BE2C (cell line): ENCODE measurements at places on chromosomes 13 and 19.

- peak; percentile 28 for DNase-seq
Measured at GRCh38 chr13:98155475-98156109, 12.7 kb downstream of the FARP1 start.

DNA sequence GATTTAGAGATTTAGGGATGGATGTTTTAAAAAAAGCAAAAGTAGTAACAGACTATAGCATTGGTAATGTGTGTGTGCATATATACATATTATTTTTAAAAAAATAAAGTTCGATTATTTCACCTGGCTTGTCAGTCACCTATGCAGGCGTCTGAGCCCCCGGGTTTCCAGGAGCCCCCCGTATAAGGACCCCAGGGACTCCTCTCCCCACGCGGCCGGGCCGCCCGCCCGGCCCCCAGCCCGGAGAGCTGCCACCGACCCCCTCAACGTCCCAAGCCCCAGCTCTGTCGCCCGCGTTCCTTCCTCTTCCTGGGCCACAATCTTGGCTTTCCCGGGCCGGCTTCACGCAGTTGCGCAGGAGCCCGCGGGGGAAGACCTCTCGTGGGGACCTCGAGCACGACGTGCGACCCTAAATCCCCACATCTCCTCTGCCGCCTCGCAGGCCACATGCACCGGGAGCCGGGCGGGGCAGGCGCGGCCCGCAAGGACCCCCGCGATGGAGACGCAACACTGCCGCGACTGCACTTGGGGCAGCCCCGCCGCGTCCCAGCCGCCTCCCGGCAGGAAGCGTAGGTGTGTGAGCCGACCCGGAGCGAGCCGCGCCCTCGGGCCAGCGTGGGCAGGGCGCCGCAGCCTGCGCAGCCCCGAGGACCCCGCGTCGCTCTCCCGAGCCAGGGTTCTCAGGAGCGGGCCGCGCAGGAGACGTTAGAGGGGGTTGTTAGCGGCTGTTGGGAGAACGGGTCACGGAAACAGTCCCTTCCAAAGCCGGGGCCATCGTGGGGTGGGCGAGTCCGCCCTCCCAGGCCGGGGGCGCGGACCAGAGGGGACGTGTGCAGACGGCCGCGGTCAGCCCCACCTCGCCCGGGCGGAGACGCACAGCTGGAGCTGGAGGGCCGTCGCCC is 840 bp upstream of the CCNA1 start:
- DNase-seq, result no peak

DNA sequence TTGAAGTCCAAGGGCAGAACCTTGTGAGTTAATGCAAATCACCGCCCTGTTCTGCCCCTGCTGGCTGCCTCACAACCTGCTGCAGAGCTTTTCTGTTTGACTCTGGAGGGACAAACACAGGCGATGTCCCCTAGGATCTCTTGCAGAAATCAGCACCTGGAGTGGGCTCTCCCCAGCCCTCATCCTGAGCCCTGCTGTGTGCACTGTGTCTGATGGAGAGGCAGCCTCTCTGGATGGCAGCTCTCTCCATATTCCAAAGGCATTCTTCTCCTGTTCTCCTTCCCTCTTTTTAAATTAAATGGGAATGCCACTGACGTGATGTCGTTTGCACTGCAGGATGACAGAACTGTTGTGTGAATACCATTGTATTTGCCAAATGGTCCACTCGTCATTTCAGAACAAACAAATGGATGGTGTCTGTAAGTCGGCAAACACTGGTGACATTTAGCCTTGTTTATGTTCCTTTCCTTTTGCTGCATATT is 184.1 kb downstream of the ZNF536 start:
- DNase-seq, result no peak

GRCh38 chr13:101529422-101529821 is 76.9 kb downstream of the ITGBL1 start:
- no peak for DNase-seq

DNA sequence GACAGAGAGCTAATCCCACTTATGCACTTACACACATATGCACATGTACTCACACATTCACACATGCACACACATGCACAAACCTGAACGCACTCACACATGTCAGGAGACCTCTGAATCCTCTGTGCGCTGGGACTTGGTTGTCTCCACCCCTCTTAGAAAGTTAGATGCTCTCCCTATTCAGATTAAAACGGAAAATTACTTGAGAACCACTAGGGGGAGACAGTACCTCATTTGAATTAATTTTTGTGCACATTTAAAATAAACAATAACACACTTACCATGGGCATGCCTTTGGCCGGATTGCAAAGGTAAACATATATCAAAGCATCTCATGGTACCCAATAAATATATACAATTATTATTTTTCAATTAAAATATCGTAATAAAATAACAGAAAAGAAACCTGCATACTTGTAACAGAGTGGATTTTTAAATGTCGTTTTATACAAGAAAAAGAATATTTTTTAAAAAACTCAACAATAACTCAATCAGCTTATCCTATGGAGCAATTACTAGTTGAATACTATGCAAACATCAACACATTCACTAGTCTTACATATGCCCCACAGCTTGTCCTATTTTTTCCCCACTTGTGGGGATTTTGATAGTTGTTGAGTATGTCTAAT is 9.5 kb upstream of the LILRB4 start:
- DNase-seq, result no peak

DNA sequence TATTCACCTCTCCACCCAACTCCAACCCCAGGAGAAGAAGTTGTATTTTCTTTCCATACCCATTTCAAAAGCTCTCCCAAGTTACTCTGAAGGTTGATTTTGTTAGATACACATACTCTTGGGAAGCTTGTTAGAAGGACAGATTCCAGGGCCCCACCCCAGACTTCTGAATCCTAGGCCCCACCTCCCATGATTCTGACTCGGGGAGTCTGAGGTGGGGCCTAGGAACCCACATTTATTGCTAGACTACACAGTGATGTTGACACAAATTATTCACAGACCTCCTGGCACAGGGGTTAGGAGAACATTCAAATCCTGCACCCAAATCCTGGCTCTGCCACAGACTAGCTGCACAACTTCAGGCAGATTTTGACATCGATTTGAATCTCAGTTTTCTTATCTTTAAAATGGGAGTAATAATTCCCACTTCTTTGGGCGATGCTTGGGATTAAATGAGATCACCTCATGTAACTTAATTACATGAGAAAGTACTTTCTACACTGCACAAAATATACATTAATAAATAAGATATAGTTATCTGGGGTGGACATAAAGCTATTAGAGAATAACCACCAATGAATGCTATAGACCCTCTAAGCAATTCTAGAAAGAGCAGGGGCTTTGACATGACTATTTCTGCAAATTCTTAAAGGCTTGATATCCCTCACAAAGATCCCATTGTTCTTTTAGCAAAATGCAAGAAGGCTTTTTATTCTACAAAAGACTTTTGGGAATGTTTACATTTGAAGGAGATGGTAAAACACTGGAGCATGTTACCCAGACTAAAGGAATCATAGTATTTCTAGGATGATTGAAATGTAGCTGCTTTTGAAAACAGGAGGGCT is 18.0 kb downstream of the MBNL2 start:
- DNase-seq, result no peak

DNA sequence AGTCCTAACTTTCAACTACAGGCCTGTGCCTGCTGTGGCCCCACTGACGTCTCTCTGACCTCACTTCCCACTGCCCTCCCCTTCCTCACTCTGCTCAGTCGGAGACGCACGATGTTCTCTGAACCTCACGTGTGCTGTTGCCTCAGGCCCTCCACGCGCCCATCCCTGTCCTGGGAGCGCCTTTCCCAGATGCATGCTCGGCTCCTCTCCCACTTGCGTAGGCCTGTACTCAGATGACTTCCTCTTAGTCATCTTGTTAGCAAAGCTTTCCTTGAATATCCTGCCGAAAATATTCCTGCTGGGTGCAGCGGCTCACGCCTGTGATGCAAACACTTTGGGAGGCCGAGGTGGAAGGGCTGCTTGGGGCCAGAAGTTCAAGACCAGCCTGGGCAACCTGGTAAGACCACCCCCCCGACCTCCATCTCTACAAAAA is 9.3 kb upstream of the SYT5 start:
- peak; percentile 65 for DNase-seq

DNA sequence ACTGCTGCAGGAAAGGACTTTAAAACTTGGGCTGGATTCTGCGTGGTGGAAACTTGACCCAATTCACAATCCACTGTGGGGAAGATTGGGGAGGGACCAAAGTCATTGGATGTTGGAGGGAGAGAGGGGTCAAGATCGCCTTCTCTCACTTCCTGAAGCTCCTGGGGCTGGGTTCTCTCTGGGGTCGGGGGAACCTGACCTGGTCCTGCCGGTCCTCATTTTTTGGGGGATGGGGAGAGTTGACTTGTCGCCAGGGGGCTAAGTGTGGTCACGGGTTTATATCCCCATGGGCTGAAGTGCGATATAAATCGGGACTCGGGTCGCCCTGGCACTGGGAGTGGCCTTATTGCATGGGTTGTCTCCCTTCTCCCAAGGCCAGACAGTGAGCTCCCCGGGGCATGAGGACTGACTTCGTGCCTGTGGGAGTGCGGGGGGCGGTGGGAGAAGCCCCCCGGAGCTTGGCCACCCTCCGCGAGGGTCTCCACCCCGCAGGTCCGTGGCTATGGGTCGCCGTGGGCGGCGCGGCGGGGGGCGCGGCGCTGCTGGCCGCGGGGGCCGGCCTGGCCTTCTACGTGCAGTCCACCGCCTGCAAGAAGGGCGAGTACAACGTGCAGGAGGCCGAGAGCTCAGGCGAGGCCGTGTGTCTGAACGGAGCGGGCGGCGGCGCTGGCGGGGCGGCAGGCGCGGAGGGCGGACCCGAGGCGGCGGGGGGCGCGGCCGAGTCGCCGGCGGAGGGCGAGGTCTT is 6.3 kb downstream of the ICAM5 start:
- DNase-seq, result no peak

DNA sequence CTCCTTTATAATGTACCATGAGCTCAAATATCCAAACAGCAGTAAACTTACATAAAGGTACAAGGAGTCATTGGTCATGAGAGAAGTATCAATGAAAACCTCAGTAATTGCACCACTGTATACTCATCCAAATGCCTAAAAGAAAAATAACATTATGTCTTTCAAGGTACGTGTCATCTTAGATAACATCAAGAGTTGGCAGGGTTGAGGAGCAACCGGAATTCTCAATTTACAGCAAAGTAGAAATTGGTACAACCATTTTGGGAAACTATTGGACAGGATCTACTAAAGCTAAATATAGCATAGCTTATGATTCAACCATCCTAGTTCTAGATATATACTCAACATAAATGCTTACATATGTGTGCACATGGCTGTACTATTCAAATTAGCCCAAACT is 502.8 kb downstream of the GPC6 start:
- DNase-seq, result no peak
